NCI-H2171 (cell line): ENCODE measurements at places on chromosomes 4 and X.

DNA sequence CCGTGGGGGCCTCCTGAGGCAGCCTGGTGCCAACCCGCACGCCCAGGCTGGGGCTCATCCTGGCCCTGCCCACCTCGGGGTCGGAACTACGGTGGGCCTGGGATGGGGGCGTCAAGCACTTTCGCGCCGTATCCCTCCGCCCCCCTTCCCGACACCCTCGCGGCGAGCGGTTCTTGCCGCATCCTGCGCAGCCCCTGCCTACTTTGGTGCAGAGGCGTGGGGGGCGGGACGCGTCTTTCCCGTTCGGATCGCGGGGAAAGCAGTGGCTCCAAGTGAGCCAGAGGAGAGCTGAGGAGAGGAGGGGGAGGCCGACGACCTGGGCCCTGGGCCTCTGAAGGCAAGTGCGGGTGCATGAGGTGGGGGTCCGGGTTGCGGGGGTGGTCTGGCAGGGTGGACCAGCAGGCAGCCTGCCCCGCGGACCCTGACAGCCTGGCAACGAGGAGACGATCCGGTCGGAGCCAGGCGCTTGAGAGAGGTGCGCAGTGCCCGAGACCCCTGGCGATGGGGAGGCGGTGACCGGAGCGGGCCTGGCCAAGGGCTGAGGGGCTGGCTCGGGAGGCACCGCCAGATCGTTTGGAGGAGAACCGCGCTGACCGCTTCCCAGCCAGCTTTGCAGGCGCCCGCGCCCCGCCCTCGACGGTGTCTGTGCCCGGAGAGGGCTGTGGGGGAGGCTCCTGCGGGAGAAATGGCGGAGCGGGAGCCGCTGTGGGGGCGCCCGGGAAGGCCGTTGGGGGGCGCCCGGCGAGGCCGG, at the start of gene GPRASP2:
Gene GPRASP2 (plus strand): TSS at position 233 of the 751 bp plus-strand sequence. CDS start 2,422 bp downstream, outside the sequence.
- DNase-seq, result peak; percentile 1

GRCh38 chr4:110702326-110702725, 79.4 kb upstream of the PITX2 start:
- DNase-seq, result no peak

GRCh38 chr4:126526335-126526734, 1106.4 kb upstream of the INTU start:
- no peak for DNase-seq

DNA sequence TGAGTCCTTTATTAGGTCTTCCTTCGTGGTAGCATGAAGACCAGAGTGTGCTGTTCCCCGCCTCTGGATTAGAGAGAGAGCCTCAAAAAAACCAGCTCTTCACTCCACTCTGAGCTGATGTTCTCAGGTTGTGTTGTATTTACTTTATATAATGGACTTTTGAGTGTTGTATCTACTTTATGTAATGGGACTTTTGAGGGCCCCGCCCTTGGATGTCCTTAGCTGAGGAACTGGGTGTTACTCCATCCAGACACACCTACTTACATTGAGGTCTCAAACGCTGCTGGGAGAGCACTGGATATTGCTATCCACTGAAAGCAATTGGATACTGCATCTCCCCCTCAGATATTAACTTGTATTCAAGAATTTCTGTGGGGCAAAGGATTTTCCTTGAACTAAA, 28.2 kb downstream of the ATP8A1 start:
- no peak for DNase-seq

GRCh38 chr4:169100670-169101101, 90.6 kb upstream of the CBR4 start:
- no peak for DNase-seq

GRCh38 chr4:109040441-109040840, 262.0 kb downstream of the COL25A1 start:
- DNase-seq, result no peak

DNA sequence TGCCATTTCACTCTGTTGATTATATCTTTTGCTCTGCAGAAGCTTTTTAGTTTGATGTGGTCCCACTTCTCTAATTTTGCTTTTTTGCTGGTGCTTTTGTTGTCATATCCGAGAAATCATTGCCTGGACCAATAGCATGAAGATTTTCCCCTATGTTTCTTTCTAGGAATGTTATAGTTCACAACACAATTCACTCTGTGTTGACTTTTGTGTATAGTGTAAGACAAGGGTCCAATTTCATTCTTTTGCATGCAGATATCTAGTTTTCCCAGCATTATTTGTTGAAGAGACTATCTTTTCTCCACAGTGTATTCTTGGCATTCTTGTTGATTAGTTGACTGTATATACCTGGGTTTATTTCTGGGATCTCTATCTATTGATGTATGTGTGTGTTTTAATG, 8.3 kb upstream of the CPE start:
- DNase-seq, result no peak

- DNase-seq, result no peak
Observed at GRCh38 chr4:110108422-110108821, 90.0 kb downstream of the ELOVL6 start.

- DNase-seq, result no peak
Observed at GRCh38 chr4:81635739-81636138, 164.0 kb upstream of the RASGEF1B start.

DNA sequence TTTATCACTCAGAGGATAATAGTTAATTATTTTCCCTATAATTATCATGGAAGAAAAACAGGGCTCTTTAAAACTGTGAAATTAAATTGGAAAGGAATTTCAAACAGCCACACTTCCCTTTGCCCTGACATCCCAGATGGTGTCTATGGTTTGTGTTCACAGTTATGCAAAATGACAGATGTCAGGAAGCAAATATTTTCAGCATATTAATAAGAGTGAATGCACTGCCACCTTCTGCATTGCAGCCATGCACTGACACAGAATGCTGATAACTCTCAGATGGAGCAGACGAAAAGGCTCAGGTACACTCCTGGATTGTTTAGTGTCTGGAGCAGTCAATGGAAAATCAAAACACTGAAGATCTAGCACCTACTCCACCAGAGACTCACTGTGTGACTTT, 57.6 kb downstream of the RWDD4 start:
- peak; percentile 28 for DNase-seq

DNA sequence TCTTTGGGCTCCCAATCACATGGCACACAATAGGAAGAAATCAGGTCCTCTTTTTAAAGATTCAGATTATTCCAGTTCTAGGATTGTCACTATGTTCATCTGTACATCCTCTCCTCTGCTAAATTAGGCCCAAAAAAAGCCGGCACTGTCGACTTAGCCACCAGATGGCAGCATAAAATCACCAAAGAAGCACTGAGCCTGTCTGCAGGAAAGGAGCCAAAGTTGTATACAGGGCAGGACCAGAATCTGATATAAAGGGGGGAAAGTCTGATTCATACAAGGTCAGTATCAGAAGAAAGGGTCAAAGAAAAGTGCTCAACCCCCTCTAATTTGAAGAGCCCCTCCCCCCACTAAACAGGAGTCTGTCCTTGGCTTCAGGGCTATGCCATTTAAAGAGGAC, 292.5 kb downstream of the CHIC1 start:
- DNase-seq, result peak; percentile 26
